ENCODE measurements at places on chromosomes 2 and 18. TPM values are rescaled to one million over a fixed set of nuclear protein-coding genes. Genes with fewer than 3 reads are reported as not detected.

GRCh38 chr2:232276733-232277313 is 101.7 kb upstream of the ALPP start:
- H3K4me3 ChIP-seq: no peak overlapping the region
- H3K27me3 ChIP-seq: no peaks in the 10 kb centered on the region
- no peak overlapping the region for H3K27ac ChIP-seq
- no peaks in the 10 kb centered on the region for H3K4me1 ChIP-seq
- no peak for DNase-seq

DNA sequence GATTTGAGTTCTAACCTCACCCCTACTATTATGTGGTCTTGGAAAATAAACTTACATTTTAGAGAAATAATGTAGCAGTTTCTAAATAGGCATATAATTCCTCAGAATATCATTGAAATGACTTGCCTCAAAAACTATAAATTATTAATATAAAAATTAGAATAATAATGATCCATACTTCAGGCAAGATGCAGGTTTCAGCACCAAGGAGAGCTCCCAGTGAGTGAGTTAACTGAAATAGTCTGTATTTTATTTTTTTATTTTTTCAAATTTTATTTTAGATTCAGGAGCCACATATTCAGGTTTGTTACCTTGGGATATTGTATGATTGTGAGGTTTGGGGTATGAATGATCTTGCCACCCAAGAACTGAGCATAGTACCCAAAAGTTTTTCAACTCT is 472.2 kb upstream of the DCC start:
- H3K36me3 ChIP-seq: no peaks in the 10 kb centered on the region
- no peaks in the 10 kb centered on the region for H3K4me1 ChIP-seq
- no peak overlapping the region for H3K27ac ChIP-seq

DNA sequence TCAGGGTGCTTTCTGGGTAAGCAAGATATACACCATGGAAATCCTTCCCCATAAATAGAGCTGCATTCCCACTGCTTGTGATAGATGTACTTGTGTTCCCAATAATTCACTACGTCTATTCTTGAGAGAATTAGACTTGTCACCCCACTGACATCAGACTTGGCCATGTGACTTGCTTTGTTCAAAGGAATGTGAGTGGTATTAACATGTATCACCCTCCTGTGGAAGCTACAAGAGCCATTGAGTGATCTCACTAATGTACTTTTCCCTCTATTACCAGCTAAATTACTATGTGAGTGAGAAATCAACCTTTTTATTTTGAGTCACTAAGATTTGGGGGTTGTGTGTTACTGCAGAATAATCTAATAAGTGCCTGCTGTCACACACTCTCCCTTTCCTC is 176.0 kb downstream of the CCDC178 start:
- DNase-seq: no peak
- H3K4me1 ChIP-seq: no peaks in the 10 kb centered on the region
- H3K4me3 ChIP-seq: no peak overlapping the region
- no peaks in the 10 kb centered on the region for H3K27me3 ChIP-seq

Gene ZC3H8
- 92.2 TPM for total RNA-seq

DNA sequence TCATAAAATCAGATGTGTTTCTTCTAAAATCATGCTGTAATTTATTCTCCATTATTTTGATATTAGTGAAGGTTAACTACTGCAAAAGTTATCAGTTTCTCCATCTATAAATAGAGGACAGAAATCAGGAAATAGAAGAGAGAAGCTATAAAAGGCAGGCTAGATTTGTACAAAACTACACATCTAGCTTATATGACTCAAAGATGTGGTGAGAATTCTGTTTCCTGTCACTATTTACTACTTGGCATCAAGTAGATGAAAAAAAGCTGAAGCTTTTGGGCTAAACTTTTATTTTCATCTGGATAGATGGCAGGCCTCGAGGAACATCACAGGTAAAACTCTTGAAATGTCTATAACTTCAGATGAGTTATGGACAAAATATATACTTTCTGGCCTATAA is 49.8 kb upstream of the NAB1 start:
- H3K4me3 ChIP-seq: no peak overlapping the region
- H3K27ac ChIP-seq: no peak overlapping the region
- no peaks in the 10 kb centered on the region for H3K4me1 ChIP-seq
- no peaks in the 10 kb centered on the region for H3K27me3 ChIP-seq

Gene IHH
- not detected for total RNA-seq

DNA sequence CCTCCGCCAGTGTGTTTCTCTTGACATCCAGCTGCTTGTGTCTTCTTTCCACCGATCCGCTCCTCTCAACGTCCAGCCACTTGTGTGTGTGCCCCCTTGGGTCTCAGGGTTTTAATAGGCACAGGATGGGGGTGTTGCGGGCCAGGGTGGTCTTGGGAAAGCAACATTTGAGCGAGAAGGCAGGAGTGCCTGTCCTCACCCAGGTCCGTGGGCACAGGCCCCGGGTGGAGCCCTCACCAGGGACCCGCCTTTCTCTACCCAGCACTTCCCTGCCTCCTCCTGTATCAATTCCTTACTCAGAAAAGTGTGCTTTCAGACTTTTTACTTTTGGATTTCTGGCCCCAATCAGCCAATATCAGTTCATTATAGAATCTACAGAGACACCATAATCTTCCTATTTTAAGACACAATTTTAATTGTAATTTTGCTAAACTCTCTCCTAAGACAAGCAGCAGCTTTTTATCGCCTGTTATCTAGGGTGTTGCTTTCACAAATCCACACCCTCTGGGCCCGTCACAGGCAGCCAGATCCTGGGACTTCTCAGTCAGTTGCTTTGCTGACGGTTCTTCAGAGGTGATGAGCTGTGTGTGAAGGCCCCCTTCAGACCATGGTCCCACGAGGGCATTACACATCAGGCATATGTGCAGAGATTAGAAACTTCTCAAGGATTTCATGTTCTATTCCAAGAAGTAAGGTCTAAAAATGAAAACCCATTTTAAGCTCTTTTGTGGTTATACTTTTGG is 96.0 kb upstream of the FHL2 start:
- no peak overlapping the region for H3K4me3 ChIP-seq
- H3K27me3 ChIP-seq: no peaks in the 10 kb centered on the region
- no peak overlapping the region for H3K27ac ChIP-seq
- H3K36me3 ChIP-seq: no peaks in the 10 kb centered on the region

Gene ARHGEF4
- 101 TPM for total RNA-seq

DNA sequence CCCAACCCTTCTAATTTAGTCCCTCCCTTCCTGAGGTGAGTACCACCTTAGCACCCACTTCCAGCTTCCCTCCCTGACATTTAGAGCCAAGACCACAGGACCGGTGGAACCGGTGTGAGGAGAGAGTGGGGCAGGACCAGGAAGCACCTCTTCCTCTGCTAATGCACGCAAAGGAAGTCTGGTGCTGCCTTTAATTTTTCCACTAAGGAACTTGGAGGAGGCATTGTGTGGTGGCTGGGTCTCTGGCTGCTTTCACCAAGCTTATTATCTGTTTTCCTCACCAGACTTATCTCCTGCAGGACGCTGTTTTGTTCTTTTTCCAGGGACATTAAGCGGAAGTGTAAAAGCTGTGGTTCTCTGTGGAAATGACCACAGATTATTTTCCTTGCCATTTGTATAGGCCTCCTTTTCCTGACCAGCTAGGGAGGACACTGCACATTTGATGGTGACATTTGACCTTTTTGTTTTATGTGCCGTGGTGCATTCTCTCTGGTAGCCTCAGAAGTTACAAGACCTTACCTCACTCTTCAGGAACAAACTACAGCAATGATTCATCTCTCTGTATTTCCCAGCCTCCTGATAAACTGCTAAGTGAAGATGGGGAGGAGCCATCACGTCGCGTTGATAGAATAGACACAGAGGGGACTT is 39.8 kb upstream of the SPTBN1 start:
- H3K36me3 ChIP-seq: no peaks in the 10 kb centered on the region
- H3K4me3 ChIP-seq: no peak overlapping the region
- peaks cover 31% of the 10 kb centered on the region for H3K4me1 ChIP-seq
- no peaks in the 10 kb centered on the region for H3K27me3 ChIP-seq
- DNase-seq: peak; percentile 83
- H3K27ac ChIP-seq: peak overlapping the region; percentile 80

DNA sequence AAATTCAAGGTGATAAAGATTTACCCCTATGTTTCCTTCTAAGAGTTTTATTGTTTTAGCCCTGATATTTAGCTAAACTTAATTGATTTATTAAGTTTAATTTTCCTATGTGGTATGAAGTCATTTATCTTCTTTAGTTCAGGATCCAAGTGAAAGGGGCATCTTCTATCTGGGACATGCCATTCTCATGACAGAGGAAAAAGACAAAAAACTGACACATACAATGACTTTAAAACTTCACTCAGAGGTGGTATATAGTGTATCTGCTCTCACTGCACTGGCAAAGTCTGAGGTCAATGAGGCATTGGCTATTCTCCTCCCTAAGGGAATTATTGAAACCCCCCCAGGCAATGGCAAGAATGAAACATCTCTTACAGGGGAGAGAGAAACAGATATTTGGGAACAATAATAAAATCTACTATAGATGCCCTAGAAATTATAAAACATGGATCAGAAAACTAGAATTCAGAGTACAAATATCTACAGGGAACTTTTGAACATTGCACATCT is 237.4 kb downstream of the MYCN start:
- H3K4me3 ChIP-seq: no peak overlapping the region
- DNase-seq: no peak
- H3K27ac ChIP-seq: no peak overlapping the region
- H3K36me3 ChIP-seq: no peaks in the 10 kb centered on the region

DNA sequence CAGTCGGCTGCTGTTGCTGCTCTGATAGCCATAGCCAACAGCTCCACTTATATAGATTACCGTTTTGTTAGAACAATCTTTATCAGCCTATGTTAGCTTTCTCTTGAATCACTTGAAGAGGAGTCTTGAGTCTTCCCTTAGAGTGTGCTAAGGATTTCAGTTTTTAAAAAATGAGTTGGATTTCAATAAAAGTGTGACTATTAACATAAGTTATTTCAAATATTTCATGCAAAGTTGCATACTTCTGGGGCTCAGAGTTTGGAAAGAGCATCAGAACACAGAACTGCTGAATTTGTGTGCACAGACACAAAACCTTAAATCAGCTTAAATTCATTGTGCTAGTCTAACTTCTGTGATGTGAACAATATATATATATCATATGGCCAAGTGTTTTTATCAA is 174.7 kb downstream of the MTX2 start:
- H3K27ac ChIP-seq: no peak overlapping the region
- H3K36me3 ChIP-seq: no peaks in the 10 kb centered on the region
- H3K27me3 ChIP-seq: no peaks in the 10 kb centered on the region
- no peak overlapping the region for H3K4me3 ChIP-seq

Gene VIL1
- not detected for total RNA-seq

- H3K27ac ChIP-seq: no peak overlapping the region
- DNase-seq: no peak
- H3K27me3 ChIP-seq: no peaks in the 10 kb centered on the region
- H3K4me1 ChIP-seq: no peaks in the 10 kb centered on the region
- no peak overlapping the region for H3K4me3 ChIP-seq
Observed at GRCh38 chr18:8694891-8695290, 10.5 kb upstream of the MTCL1 start.

GRCh38 chr2:130831356-130831755 is 5.4 kb upstream of the ARHGEF4 start:
- H3K36me3 ChIP-seq: no peaks in the 10 kb centered on the region
- no peak for DNase-seq
- H3K4me1 ChIP-seq: peaks cover 2% of the 10 kb centered on the region
- H3K4me3 ChIP-seq: no peak overlapping the region
- H3K27me3 ChIP-seq: peaks cover under 1% of the 10 kb centered on the region
- H3K27ac ChIP-seq: no peak overlapping the region

DNA sequence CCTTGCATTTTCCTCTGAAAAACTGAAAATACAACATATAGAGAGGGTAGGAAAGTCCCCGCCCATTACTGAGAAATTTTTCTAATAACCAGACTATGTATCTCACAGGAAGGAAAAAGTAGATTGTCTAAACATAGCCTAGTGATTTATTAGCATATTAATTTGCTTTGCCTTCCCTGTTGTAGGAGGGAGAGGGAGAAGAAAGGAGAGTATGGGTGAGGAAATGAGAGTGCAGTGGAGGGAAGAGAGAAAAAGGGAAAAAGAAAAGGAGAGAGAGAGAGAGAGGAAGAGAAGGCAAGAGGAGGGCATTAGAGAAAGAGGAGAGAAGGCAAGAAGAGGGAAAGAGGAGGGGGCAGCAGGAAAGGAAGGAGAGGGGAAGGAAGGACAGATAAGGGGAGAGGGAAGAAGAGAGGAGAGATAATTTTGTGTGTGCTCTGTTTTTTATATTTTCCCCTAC is 3.6 kb upstream of the KYNU start:
- no peaks in the 10 kb centered on the region for H3K27me3 ChIP-seq
- DNase-seq: no peak
- no peaks in the 10 kb centered on the region for H3K36me3 ChIP-seq
- peaks cover 3% of the 10 kb centered on the region for H3K4me1 ChIP-seq
- no peak overlapping the region for H3K4me3 ChIP-seq

DNA sequence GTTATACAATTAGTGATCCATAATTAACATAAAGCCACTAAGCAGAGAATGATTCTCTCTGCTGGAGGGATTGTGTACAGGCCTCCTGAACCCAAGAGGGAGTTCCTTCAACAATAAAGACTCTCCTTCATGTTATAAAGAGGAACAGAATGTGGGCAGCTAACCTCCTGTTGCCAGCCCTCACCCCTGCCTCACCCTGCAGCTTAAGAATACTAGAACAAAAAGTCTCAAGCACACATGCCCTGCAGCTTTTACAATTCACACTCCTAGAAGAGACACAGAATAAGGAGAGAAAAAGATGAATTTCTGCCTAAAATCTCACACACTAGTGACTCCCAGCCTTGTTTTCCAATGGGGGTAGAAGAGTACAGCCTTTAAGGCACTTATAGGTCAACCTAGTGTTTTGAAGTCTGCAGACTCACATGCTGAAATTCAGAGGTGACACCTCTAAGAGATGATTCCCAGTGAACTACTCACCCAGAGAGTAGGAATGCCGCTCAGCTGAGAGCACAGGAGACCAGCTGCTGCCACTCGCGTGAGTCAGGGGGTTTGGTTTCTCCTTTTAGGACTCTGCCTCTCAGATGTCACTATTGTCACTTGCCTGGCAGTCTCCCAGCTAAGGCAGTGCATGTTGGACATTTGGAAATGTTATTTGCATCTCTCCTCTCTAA is 32.5 kb upstream of the IL1RL1 start:
- H3K4me3 ChIP-seq: no peak overlapping the region
- no peaks in the 10 kb centered on the region for H3K27me3 ChIP-seq
- peaks cover 12% of the 10 kb centered on the region for H3K4me1 ChIP-seq
- H3K27ac ChIP-seq: no peak overlapping the region
- no peaks in the 10 kb centered on the region for H3K36me3 ChIP-seq
- DNase-seq: no peak

GRCh38 chr2:33029926-33030325 is 83.2 kb downstream of the LTBP1 start:
- H3K4me3 ChIP-seq: no peak overlapping the region
- no peaks in the 10 kb centered on the region for H3K36me3 ChIP-seq
- H3K4me1 ChIP-seq: no peaks in the 10 kb centered on the region
- no peak overlapping the region for H3K27ac ChIP-seq

DNA sequence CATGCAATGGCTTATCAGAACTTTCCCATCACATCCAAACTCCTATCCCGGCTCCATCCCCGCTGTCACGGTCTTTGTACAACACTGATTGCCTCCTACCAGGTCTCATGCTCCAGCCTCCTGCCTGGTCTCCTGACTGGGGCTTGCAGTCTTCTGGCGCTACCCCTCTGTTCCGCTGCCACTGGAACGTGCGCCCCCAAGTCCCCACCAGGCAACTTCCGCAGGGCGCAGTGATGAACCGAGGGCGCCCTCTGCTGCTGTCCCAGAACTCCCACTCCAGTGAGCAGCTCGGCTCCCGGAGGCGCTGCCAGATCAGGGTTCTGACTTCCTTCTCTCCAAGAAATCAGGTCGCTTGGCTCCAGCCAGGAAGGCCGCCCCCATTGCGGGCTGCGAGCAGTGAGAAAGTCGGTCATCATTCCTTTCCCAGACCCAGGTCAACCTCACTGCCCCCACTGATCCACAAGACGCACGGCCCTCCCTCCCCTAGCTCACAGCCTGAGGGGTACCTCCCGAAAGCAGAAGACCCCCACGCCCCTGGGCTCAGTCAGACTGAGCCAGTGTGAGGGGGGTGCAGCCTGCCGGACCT is 43.9 kb upstream of the RAB11FIP5 start:
- H3K36me3 ChIP-seq: no peaks in the 10 kb centered on the region
- H3K4me3 ChIP-seq: no peak overlapping the region

All from upper lobe of left lung (tissue), 6 donors.